ENCODE measurements at places on chromosomes 16 and 17. TPM values are rescaled to one million over a fixed set of nuclear protein-coding genes. Genes with fewer than 3 reads are reported as not detected.
A peak's percentile ranks its signal among the peaks of the same experiment; 100 is the strongest.

DNA sequence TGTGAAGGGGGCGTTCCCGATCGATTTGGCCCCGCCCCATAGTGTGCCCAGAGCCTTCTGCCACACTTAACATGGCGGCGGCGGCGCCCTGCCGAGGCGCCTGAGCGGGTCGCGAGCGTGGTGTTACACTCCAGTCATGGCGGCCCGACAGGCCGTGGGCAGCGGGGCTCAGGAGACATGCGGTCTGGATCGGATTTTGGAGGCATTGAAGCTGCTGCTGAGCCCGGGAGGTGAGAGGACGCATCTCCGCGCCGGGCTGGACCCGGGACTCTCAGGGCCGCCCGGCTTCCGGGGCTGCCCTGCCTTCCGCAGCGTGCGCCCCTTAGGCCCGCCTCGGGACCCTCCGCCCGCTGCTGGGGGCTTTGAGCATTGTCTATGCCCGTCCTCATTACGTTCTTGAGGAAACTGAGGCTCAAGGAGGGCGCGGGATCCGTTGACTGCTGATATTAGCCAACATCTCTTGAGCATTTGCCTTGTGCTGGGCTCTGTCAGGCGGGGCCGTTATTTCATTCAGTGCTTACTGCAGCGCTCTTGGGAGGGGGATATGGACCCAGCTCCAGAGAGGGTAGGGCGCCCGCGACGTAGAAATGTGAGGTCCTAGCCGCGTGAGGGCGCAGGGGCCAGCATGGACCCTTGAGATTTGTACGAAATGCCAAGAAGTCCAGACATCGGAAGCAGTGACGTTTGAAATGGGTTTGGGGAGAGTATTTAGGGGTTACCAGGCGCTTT lies at the start of gene TANGO6:
TANGO6 (plus strand) TSS at position 50 of the 729 bp plus-strand sequence; CDS start at position 137, 87 bp downstream.
- DNase-seq, result peak; percentile 86

GRCh38 chr17:2854143-2855055 lies 58.2 kb downstream of the RAP1GAP2 start:
- peak; percentile 14 for DNase-seq

- DNase-seq, result peak; percentile 53
Measured at GRCh38 chr17:63698381-63698885, 1.5 kb downstream of the LIMD2 start.

DNA sequence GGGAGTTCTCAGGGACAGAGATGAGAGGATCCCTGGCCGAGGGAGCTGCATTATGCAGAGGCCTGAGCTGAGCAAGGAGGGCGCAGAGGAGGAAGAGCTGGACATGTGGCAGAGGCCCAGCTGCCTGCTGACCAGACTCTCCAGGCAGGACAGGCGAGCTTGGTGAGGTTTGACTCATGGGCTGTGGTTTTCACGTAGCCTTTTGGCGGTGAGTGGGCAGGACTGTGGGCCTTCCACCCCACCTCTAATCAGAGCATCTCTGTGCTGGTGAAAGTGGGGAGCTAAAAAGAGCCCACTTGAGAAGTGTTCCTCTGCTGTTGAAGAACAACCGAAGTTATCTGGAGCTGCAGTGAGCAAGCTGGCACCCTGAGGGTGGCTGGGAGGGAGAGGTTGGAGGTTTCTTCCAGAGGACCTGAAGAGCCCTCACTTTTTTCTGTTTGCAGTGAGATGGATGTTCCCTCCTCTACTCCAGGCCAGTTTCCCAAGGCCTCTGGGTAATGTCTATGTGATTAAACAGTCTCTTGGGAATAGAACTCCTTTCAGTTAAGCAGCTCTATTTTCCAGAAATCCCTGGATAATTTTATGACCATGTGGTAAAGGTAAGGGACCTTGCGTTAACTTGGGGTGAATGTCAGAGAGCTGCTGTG lies 11.9 kb downstream of the EPN2 start:
- no peak for DNase-seq

Gene SEZ6
- total RNA-seq, result not detected

GRCh38 chr17:72520665-72521303 lies 400.0 kb downstream of the SOX9 start:
- no peak for DNase-seq

DNA sequence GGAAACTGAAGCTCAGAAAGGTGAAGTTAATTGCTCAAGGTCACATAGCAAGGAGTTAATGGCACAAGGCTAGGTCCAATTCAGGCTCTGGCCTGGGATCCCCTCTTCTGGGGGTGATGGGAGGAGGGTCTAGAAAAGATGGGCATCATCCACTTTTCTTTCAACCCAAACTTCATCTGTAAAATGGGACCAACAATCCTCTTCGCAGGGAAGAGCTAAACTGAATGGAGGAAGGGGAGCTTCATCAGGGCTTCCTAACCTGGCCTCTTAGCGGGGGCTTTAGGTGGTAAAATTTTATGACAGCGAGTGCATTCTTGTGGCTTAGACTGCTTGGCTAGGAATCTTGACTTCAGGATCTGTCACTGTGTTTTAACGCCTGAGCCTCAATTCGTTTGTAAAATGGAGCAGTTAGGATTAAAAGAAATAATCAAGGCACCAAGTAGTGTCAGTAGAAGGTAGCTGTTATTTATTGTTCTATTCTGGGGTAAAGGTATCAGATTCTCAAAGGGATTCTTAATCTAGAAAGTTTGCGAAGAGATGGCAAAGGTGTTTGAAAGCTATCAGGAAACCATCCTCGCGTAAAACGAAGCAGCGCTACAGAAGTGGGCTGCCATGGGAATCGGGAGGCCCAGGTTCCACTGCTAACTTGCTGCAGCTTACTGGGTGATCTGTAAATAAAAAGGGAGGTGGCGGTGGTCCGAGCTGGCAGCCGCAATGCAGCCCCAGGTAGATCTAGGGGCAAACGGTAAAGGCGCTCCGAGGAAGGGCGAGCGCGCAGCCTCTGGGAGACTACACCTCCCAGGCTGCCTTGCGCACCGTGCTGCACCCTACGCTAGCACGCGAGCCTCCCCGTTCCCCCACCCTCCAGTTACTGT lies 1.5 kb upstream of the SRCAP start:
- DNase-seq, result no peak

- no peak for DNase-seq
Measured at GRCh38 chr17:45380046-45380765, 52.5 kb downstream of the ARHGAP27 start.

Gene CALB2
- total RNA-seq, result not detected

Gene RDM1
- total RNA-seq, result not detected

All from CD4-positive, alpha-beta T cell (primary cell).